ENCODE measurements at places on chromosomes 13 and 19.

- no peaks in the 10 kb centered on the region for H3K36me3 ChIP-seq
- no peaks in the 10 kb centered on the region for H3K4me1 ChIP-seq
- H3K27ac ChIP-seq = no peak overlapping the region
Observed at GRCh38 chr19:22935151-22935550, 67.8 kb downstream of the ZNF728 start.

GRCh38 chr19:51627491-51628138, 2.6 kb downstream of the SIGLEC5 start:
- no peaks in the 10 kb centered on the region for H3K36me3 ChIP-seq
- H3K4me3 ChIP-seq = no peak overlapping the region
- H3K27me3 ChIP-seq = no peaks in the 10 kb centered on the region
- H3K27ac ChIP-seq = no peak overlapping the region

- peaks cover 71% of the 10 kb centered on the region for H3K4me1 ChIP-seq
- H3K4me3 ChIP-seq = no peak overlapping the region
- no peak overlapping the region for H3K27ac ChIP-seq
- peaks cover 10% of the 10 kb centered on the region for H3K36me3 ChIP-seq
- H3K27me3 ChIP-seq = no peaks in the 10 kb centered on the region
Observed at GRCh38 chr19:8461891-8462290, 17.1 kb downstream of the HNRNPM start.

- no peaks in the 10 kb centered on the region for H3K27me3 ChIP-seq
- no peak overlapping the region for H3K4me3 ChIP-seq
- H3K4me1 ChIP-seq = no peaks in the 10 kb centered on the region
- no peak overlapping the region for H3K27ac ChIP-seq
- DNase-seq = no peak
- no peaks in the 10 kb centered on the region for H3K36me3 ChIP-seq
Observed at GRCh38 chr19:53782698-53783097, 41.4 kb downstream of the NLRP12 start.

- H3K27me3 ChIP-seq = no peaks in the 10 kb centered on the region
- H3K4me1 ChIP-seq = peaks cover 5% of the 10 kb centered on the region
- no peak overlapping the region for H3K4me3 ChIP-seq
- no peak overlapping the region for H3K27ac ChIP-seq
- H3K36me3 ChIP-seq = no peaks in the 10 kb centered on the region
Observed at GRCh38 chr19:45952686-45953505, 20.8 kb downstream of the NOVA2 start.
